ENCODE measurements at places on chromosomes 7 and 10. TPM values are rescaled to one million over a fixed set of nuclear protein-coding genes. Genes with fewer than 3 reads are reported as not detected.

DNA sequence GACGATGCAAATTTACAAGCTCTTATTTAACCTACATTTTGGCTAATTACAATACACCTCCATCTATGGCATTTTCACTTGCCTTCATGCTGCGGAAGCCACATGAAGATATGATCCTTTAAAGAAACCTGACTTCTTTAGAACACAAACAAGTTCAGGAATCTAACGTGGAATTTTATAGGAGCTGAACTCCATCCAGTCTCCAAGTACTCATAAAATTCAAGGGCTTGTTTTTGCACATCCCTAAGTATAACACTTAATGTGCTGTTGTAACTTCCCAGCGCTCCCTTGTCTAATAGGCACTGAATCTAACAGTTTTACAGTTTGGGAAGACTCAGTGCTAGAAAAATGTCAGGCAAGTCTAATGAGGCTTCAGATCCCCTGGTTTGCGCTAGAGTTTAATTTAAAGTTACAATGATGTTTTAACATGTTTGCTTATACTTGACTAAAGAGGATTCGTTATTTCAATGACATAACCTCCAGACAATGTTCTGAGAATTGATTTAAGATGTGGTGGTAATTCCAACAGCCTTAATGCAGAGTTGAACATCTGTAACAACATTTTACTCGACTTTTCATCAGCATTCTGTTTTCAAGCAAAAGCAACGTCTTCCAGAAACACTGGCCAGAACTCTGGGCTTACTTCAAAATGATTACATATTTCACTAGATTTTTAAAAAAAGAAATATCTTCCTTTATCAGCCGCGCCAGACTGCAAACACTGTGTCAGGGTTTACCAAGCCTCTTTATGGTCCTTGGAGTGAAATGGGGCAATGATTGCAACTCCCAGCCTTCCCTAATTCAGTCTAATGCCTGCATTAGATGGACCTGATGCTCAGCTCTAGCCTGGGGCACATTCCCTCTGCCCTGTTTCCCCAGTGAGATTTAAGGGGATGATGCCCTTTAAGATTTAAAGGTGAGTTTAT lies 664.3 kb downstream of the KCNMA1 start:
- DNase-seq: no peak

DNA sequence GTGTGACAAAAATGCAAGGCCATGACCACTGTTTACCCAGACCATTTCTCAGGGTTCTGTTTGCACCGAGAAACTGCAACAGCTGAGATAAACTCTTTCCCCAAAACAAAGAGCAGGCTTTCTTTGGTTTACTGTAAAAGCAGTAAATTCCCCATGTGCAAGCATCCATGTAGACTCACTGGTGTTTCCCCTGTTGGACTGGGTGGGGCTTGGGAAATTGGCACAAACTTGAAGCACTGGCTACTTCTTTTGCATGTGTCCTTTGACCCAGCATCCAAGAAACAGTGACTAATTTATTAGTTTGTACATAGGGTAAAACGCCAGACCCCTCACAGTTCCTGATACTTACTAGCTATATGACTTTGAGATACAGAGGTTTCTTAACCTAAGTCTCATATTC lies 12.3 kb downstream of the IQUB start:
- no peak for DNase-seq

DNA sequence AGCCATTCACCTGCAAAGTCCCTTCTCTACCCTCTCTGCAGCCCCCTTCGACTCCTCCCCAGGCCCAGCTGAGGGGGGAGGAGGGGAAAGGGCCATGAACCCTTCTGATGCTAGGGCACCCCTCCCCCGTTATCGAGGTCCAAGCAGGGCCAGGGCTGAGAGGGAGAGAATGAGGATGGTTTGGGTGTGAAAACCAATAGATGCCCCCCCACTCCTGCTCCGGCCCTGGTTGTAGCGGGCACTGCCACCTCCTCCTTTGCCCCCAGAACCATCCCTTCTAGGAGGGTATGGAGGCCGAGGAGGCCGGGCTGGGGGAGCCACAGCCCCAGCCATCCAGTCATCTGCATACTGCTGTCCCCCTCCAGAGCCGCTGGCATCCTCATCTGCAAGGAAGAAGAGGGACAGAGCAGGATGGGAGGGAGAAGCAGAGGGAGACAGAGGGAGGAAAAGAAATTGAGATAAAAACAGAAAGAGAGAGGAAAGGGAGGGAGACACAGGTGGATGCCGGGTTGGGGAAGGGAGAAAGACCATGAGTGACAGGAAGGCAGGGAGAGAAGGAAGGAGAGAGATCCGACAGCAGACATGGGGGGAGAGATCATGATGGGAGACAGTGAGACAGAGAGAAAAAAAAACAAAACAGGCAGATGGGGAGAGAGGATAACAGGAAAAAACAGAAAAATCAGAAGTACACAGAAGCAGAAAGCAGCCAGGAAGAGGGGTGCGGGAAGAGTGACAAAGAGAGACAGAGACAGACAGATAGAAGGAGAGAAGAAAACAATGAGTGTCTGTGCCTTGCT lies 1.9 kb upstream of the GAL3ST4 start:
- DNase-seq: no peak

GRCh38 chr7:46879783-46880182 lies 702.1 kb downstream of the TNS3 start:
- DNase-seq: no peak

GRCh38 chr10:117537904-117538524 lies 4.5 kb upstream of the EMX2 start:
- no peak for DNase-seq

- DNase-seq: no peak
Observed at GRCh38 chr7:80047856-80048459, 86.7 kb upstream of the GNAI1 start.

DNA sequence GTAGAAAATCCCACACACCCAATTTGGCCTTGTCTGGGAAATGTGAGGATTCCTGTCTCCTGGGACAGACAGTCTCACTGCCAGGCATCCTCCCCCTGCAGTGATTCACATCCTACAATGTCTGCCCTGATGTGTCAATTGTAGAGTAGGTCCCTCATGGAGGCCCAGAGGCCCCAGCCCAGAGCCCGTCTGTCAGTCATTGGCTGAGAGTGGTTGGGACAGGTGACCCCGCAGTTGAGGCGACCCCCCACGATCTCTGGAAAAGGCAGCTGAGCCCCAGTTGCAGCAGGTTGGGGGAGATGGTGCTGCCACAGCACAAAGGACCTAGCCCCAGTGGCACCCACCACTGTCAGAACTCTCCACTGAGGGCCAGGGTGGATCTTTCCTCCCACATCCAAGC lies 84.3 kb upstream of the INSIG1 start:
- no peak for DNase-seq

DNA sequence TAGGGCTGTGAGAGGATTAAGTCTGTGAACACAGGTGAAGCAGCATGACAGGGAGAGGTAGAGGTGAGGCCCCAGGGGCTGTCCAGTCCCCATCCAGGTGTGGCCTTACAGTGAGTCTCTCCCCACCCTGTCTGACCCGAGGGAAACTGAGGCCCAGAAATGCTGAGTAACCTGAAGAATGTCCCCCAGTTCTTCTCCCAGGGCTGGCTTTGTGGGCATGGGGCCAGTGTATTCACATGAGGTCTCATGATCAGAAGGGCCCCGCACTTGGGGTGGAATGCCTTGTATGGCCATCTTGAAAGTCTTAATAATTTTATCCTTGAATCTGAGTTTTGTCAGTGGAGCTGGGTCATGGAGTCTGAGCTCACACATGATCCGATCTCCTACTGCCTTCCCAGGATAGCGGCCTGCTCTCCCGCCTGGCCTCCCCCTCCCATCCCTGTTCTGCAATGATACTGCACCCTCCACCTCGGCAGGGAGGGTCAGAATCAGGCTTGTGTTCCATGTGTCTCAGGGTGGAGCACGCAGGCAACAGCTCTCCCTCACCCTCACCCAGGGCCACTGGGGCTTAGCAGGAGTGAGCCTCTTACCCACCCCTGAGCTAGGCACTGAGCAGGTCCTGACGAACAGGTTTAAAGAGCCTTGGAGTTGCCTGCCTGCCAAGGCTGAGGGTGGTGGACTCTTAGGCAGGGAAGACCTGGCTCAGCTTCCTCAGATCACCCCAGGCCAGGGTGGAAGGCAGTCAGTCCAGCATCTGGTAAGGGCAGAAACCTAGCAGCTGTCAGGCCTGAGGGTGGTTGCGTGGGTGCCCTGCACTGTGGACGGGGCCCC lies 41.4 kb upstream of the NPFFR1 start:
- no peak for DNase-seq

- DNase-seq: peak; percentile 29
Observed at GRCh38 chr7:79452495-79453265, 787 bp downstream of the MAGI2 start.

DNA sequence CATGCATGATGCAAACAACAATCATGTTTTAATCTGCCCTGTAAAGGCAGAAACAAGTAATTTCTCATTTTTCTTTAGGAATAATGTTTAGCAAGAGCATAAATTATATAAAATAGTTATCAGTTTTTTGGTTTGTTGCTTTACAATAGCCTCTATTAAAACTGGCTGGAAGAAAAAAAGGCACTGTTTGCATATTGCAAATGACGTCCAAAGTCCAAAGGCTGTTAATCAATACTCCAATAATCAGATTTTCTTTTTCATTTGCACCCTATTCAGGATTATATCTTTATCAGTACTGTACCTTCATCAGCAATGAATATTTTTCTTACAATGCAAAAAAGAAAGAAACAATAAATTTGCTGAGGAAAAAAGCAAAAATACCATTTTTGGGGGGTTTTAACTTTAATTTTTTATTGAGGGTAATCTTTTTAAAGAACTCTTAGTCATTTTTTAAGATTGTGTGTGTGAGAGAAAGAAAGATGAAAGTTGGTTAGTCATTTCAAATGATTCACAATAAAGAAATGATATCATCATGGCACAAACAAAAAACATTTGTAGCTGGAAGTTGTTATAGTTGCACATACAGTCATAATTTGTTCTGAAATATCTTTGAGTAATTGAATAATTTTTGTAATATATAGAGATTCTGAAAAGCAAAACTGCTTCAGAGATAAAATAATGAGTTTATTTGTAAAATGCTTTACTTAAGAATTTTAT lies 44.4 kb upstream of the AKR1C2 start:
- no peak for DNase-seq

DNA sequence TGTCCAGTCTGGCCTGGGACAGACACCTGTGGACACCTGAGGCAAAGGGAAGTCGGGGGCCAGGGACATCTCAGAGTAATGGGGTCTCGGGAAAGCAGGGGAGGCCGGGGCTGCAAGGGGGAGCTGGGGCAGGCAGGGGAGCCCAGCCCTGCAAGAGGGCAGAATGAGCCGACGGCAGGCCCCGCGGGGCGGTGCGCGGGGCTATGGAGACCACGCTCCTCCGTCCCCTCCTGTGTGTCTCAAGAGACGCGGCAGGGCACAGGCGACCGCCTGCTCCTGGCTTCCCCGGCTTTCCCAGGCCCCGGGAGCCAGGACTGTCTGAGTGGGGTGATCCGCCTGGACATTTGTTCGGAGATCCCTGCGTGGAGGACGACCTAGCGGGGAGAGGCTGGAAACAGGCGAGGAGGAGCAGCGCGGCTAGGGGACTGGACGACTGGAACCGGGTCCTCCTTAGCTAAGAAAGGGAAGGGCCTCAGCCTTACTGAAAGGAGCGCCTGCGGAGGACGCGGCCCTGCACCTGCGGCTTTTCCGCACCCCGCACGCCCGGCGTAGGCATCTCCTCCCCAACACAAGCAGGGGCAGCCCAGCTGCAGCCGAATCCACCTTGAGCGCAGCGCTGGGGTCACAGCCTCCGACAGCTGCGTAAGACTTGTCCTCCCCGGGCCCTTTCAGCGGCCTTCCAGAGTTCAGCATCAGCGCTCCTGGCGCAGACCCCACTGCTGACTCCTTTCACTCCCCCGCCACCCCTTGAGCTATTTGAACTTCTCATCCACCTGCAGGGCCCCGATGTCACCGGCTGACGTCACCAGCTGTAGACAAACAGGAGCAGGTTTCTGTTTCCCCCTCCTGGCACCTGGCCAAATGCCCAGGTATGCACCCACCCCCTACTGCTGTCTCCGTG lies 176.4 kb downstream of the ZNF248 start:
- no peak for DNase-seq

DNA sequence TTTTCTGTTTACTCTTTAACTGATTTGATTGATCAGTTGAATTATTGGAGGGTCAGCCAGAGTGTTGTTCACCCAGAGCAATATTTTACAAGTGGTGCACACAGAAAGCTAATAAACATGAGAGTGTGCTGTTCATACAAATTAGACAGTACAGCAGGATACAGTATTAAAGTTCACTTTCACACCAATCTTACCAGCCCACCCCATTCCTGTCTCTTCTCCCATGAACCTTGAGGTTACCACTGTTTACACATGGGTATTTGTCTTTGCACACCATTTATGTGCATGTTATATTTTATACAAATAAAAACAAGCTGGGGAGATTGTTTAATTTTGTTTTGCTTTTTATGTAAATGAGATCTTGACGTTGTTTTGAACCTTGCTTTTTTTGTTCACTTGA lies 6.5 kb downstream of the CALU start:
- no peak for DNase-seq

DNA sequence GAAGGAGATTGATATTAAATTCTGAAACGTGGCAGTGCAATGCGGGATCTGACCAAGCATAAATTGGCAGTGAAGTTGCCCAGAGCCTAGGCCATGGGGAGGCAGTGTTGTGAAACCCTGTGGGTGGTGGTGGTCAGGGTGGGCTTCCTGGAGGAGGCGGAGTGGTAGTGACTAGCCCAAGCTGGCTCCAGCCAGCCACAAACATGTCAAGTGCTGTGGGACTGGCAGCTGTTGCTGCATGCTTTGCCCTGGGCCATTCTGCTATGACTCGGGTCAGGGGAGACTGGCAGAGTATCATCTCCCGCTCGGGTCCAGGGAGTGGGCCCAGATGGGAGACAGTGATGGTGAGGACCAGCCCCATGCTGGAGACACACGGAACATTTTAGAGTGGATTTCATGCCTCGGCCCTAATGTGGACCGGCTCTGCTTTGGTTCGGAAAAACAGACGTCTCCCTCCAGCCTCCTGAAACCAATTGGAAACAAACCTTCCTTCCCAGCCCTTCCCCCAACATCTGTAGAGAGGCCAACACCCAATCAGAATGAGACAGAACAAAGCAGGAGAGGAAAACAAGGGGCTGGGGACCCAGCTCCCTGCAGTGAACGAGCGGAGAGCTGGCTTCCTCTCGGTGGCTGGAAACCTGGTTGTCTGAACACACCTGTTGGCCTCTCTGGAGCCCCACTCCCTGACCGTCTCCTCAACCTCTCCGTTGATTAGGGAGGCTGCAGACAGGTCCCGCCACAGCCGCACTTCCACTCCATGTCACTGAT lies 58.2 kb downstream of the TMEM270 start:
- no peak for DNase-seq

Gene SPDYE3
- 0.04 TPM for polyA plus RNA-seq

Gene FOXI2
- polyA plus RNA-seq: 0.19 TPM

Gene SFRP4
- 0.22 TPM for polyA plus RNA-seq

Gene SLC39A12
- polyA plus RNA-seq: not detected

Gene IRF5
- polyA plus RNA-seq: 1.3 TPM

Gene PILRA
- polyA plus RNA-seq: 4.2 TPM

Gene TAS2R41
- not detected for polyA plus RNA-seq

Gene BHLHA15
- 0.06 TPM for polyA plus RNA-seq

Gene HOXA1
- 0.07 TPM for polyA plus RNA-seq

Gene MMD2
- polyA plus RNA-seq: not detected

All from heart right ventricle (tissue), 16 donors.